ENCODE measurements at places on chromosomes 4 and X. TPM values are rescaled to one million over a fixed set of nuclear protein-coding genes. Genes with fewer than 3 reads are reported as not detected.

The STARD8 gene
- 8.9 TPM for total RNA-seq

The RAB9B gene
- 19.8 TPM for total RNA-seq

The DSPP gene
- not detected for total RNA-seq

The SMIM31 gene
- not detected for total RNA-seq

The RHOXF1 gene
- total RNA-seq, result not detected

The SLC10A7 gene
- 15.1 TPM for total RNA-seq

The FAM90A26 gene
- total RNA-seq, result not detected

The HDAC8 gene
- total RNA-seq, result 21.4 TPM

The CEP44 gene
- total RNA-seq, result 17.7 TPM

The SULT1B1 gene
- 0.52 TPM for total RNA-seq

The DYNLT3 gene
- 4.7 TPM for total RNA-seq

The HTN3 gene
- total RNA-seq, result not detected

The GPC4 gene
- total RNA-seq, result 49.1 TPM

The IRAK1 gene
- total RNA-seq, result 11.0 TPM

The PAGE4 gene
- total RNA-seq, result not detected

The COPS4 gene
- 130 TPM for total RNA-seq

The NXF2 gene
- total RNA-seq, result not detected

The APBB2 gene
- 41.2 TPM for total RNA-seq

The HSFX2 gene
- total RNA-seq, result 0.52 TPM

The SUPT20HL1 gene
- not detected for total RNA-seq

The SLC4A4 gene
- 13.0 TPM for total RNA-seq

The MAGEB1 gene
- total RNA-seq, result not detected

The CHIC2 gene
- 24.5 TPM for total RNA-seq

The NEUROG2 gene
- not detected for total RNA-seq

The XG gene
- total RNA-seq, result 3.1 TPM

The RASSF6 gene
- not detected for total RNA-seq

The FAT4 gene
- total RNA-seq, result 66.3 TPM

Data from skeletal muscle tissue (tissue), 5 donors.